H7 (cell line): ENCODE measurements at places on chromosomes 5 and 9. TPM values are rescaled to one million over a fixed set of nuclear protein-coding genes. Genes with fewer than 3 reads are reported as not detected.

The HSD17B3 gene
- 0.24 TPM in 1 of 2 replicates, not detected in the other for total RNA-seq

The COL23A1 gene
- 15.0 and 18.0 TPM in 2 replicates for total RNA-seq

DNA sequence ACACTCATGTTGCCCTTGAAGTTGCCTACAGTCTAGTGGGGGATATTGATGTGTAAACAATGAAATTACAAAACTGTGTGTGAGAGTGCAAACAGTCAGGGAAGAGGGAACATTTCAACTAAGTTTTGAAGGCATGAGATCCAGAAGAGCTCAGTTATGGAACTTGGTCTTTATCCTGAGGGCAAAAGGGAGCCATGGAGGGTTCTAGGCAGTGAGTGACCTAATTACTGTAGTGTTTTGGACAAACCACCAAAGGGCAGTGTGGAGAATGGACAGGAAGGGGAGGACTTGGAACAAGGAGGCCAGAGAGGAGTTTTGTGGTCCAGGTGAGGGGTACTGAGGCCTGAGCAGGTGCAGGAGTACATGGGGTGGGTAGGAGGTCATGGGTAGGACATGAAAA, 143.7 kb upstream of the SMIM23 start:
- DNase-seq: no peak

DNA sequence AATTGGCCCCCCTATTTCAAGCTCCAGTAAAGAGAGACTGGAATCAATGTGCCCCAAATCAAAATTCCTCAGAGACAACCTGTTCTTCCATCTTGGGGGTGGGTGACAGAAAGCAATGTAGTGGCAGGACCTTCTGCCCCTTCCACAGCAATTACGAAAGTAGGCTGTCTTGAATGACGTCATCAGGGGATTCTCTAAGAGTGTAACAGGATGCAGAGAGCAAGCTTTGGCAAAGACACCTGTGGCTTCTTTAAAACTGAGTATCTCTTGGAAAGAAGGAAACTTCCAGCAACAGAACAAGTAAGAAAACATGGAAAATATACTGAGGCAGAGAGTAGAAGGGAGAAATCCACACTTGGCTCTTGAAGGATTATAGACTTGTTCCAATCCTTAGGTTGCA, 247.6 kb upstream of the PDE4D start:
- no peak for DNase-seq

DNA sequence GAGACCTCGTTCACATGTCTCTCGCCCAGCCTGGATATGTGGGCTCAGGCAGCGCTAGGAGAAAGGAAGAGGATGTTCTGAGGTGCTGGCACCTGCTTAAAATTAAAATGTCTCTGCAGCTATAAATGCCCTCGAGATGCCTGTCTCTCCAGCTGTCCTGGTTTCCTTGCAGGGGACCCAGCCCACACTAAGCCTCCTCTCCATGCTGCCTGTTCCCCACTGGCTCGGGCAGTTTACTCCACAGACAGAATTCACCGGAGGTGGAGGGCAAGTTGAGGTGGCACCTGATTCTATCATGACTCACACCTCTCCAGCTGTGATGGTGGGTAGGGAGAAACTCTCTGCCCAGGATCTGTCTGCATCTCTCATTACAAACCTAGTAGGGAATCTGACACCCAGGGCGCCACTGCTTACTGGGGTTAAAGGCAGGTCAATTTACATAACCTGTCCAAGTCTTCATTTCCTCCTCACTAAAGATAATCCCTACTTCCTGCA, 420.9 kb downstream of the SPOCK1 start:
- no peak for DNase-seq

DNA sequence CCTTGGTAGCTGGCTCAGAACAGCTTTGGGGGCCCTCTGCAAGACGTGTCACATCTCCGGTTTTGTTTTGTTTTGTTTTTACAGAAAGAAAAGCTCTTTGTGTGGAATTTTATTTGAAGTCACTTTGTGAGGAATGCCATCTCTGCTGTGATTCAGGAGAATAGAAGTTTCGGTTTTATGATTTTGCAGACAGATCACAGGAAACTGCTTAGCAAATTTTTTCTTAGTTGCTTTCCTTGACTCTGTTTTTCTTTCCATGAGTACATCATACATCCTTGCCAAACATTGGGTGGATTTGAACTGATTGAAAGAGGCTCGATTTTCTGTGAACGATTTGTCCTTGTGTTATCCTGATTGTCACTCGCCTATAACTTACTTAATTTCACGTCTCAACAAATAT, 5.1 kb downstream of the SEMA5A start:
- DNase-seq: no peak

GRCh38 chr5:421287-421880, 21.6 kb upstream of the EXOC3 start:
- peak; percentile 54 for DNase-seq

DNA sequence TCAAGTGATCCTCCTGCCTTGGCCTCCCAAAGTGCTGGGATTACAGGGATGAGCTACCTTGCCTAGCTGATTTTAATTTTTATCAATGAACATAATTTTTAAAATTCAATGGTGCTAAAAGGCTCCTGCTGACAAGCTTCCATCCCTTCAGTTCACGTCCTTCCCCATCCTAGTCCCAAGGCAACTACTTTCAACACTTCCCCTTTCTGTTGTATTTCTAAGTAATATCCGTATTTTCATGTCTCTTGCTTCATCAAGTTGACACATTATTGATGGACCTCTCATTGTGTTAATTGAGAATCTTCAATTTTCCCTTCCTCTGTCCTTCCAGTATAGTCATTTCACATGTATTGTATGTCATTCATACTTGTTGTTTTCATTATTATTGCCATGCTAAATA, 93.8 kb upstream of the RASGRF2 start:
- no peak for DNase-seq

- no peak for DNase-seq
Observed at GRCh38 chr9:34866614-34867013, 91.5 kb upstream of the PHF24 start.

GRCh38 chr5:162654661-162655405, 587.3 kb downstream of the GABRG2 start:
- DNase-seq: no peak

DNA sequence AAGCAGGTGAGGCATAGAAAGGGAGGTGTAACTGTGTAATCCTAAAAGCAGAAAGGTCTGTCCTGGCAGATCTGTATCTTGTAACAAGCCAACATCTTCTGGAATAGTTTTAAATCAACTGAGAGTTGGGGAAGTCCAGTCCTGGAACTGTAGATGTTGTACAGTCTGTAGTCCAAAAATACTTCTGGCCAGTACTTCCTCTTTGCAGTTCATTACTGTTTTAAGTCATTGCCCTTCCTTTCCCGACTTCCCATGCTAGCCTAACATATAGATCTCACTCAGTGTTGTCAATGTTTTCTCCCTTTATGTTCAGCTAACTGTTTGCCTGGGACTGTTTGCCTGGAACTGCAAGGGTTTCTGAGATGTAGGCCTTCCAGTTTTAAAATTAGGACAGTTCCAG, 168.5 kb upstream of the ISL1 start:
- DNase-seq: no peak

The RASEF gene
- 1.2 TPM in 2 replicates for total RNA-seq

The IL33 gene
- total RNA-seq: 0.33 and 1.2 TPM in 2 replicates

DNA sequence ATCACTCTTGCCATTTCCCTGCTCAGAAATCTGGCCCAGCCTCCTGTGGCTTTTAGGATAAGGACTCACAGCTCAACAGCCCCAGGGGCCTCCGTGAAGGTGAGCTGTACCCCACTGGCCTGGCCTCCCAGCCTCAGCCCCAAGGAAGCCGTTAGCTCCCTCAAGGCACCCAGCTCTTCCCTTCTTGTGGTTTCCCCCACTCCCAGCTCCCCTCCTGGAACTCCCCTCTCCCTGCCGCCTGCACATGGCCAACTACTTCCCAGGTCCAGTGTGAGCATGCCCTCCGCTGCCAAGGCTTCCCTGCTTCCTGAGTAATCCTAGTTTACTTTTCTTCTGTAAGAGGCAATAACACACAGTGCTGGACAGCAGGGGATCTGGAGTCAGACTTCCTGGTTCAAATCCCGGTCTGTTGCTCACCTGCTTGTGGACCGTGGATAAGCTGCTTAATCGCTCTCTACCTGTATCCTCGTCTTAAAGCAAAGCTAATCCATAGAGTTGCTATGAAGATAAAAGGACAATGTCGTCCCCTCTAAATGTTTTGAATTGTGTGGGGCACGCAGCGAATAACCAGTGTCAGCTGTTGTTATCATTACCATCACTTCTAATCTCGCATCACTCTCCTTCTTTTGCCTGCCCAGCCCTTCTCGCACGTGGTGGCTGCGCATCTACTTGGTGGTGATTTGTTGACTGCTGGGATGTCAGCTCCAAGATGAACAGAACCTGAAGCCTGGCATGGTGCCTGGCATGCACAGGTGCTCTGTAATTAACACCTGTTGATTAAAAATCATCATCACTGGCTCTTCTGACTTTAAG, 86.6 kb downstream of the C5orf15 start:
- no peak for DNase-seq

- DNase-seq: no peak
Observed at GRCh38 chr9:3256571-3257330, 269.1 kb downstream of the RFX3 start.

- DNase-seq: no peak
Observed at GRCh38 chr9:134539586-134540194, 101.9 kb upstream of the COL5A1 start.

DNA sequence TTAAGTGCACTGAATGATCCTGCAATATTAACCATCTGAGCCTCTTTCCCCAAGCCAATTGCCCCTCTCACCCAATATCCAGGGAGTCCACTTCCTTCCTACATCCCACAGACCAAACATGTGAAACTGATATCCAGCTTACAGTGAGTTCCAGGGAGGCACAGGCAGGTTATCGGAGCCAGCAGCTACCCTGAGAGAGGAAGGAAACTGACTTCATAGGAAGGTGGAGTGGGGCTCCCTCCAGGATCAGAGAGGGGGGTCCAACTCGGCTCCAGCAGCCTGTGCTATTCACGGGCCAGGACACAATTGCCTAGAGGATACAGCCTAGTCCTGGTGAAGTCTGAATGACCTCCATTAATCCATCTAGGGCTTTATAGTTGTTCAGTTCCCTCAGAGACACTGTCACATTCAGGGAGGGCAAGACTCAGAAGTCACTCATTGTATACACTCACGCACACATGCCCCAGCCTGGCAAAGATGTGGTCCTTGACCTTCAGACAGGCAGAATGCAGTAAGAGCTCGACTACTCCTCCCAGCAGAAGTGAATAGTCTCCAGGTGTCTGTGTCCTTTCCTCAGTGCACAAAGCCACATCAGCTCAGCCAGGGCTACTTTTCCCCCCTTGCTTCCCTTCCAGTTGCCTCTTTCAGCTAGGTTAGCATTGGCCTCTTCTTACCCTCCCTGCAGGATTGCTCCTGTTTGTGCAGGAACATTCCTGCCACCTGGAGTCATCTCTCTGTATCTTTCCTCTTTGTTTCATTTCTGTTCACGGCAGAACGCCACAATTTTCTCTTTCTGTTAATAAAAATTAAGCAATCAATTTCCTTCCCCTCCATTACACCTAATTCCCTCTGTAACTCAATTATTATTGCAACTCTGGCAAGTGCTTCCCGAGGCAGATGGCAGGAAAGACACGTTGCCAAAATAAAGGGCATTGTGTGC, 501.7 kb downstream of the ARHGEF28 start:
- peak; percentile 33 for DNase-seq

The SERINC5 gene
- total RNA-seq: 40.7 and 62.7 TPM in 2 replicates

DNA sequence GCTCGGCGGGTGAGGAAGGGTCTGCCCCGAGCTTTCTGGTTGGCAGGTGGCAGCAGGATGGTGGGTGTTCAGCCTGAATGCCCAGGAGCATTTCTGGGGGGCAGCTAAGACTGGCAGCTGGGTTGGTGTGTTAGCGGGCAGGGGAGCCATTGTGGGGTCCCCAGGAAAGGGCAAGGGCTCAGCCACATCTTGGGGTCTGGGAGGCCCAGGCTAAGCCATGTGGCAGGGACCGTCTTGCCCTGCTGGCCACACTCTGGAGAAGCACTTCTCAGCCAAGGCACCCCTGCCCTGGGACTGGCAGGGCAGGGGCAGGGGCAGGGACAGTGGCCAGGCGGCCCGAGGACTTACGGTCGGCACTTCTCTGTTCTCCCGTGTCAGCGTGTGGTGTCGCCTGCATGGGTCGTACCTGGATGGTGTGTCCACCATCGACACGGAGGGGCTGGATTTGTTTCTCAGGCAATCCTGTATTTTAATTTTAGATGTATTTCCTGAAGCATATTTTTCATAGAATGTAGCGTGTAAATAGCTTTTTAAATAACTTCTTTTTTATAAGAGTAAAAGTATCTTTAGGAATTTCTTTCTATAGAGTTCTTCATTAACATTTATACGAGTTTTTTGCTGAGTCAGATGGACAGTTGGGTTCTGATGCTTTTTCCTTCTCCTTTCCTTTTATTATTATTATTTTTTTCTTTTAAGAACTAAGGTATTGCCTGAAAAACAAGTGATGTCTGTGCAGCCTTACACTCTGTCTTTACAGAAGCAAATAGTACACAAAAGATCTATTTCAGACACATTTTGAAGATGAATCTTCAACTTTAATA, 102.0 kb downstream of the PHF2 start:
- peak; percentile 35 for DNase-seq

- DNase-seq: peak; percentile 87
Observed at GRCh38 chr9:131546336-131547084, 1.2 kb downstream of the PRRT1B start.

The UAP1L1 gene
- 9.0 and 14.9 TPM in 2 replicates for total RNA-seq

The IFT74 gene
- total RNA-seq: 6.2 and 11.3 TPM in 2 replicates

The SEMA6A gene
- 207 and 294 TPM in 2 replicates for total RNA-seq

GRCh38 chr5:141560151-141560550, 58.6 kb downstream of the DIAPH1 start:
- no peak for DNase-seq

- no peak for DNase-seq
Observed at GRCh38 chr5:168816661-168817060, 237.5 kb upstream of the PANK3 start.

The OR1Q1 gene
- not detected in 2 replicates for total RNA-seq

GRCh38 chr5:57119031-57119430, 54.8 kb upstream of the GPBP1 start:
- DNase-seq: no peak

The PCDHB4 gene
- 0.35 and 0.41 TPM in 2 replicates for total RNA-seq

DNA sequence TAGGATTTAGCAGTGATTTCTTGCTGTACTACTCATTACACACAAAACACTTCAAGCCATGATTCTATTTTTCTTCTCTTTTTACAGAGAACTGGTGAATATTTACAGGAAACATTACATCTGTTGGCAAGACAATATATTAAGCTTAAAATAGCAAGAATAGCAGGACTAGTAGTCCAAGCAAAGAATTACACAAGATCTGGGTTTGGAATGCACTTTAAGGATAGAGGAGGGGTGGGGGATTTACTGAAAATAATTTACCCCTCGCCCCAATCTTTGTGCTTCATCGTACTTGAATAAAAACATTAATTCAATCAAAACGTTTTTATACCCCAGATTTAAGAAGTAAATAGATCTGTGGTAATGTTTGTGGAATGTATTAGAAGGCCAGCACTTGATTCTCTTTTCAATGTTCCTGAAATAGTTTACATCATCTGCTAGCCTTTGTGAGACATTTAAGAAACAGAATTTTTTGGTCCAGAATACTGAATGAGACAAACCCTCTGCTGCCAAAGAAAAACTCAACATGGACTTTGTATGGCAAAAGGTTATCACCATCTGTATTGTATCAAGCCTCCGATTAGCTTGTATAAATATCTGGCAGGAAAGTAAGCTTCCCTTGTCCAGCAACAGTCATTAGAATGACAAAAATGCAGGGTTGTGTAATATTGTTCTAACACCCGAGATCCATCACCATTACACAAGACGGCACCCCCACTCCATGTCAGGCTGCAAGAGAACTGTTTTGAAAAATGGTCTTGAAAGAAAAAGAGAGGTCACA, 23.8 kb downstream of the SVEP1 start:
- DNase-seq: no peak
